WTC11 (cell line): ENCODE measurements at places on chromosomes 2 and 18.
A peak's percentile ranks its signal among the peaks of the same experiment; 100 is the strongest.

DNA sequence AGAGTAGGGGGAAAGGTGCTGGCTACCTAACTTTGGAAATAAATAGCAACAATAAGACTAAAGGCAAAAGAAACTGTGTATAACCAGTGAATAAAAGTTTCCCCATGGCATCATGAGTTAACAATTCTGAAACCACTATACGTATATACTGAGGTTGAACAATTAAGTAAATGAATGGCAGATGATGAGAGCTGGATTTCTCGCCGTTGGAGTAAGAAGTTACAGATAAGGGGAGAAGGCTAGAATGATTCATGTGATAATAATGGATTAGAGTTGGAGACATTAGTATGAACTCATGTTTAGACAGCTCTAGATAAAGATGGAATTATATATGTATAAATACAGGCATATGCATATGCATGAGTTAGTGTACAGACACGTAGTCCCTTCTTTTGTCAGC, 152.7 kb downstream of the UBR3 start:
- DNase-seq = no peak

DNA sequence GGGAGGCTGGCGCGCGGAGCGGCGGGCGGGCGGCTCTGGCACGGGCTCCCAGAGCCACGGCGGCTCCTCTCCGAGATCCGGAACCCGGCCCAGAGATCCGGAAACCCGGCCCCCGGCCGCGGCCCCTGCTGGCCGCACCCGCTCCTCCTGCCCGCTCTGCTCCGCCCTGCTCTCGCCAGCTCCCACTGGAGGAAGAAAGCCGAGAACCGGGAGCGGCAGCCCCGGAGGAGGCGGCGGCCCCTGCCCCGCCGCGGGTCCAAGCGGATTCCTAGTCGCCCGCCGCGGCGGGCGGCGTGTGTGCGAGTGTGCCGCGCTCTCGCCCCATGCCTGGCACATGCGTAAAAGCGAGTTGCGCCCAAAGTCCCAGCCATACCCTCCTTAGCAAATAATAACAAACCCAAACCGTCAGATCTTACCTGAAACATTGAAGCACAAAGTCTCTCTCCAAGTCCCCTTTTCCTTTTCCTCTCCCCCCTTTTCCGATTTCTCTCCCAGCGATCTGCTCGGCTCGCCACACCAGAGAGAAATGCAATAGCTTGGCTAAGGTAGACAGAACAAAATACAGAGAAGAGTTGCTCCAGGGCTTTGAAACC, 108.7 kb upstream of the KCTD1 start:
- DNase-seq = peak; percentile 69

- DNase-seq = no peak
Observed at GRCh38 chr2:49843314-49843713, 689.0 kb upstream of the FSHR start.

DNA sequence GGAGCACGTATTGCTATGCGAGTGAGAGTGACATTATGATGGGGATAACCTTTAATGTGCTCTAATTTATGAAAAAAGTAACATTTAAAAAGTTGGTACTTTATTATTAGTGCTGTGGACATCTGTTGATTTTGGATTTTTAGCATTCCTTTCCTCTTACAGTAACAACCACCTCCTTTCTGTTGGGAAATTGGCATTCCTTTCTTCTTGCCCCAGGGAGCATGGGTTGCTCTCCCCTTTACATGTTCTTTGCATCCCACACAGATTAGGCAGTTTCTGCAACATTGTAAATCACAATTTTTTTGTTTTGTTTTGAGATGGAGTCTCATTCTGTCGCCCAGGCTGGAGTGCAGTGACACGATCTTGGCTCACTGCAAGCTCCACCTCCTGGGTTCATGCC, 300.2 kb downstream of the LPIN1 start:
- DNase-seq = no peak

DNA sequence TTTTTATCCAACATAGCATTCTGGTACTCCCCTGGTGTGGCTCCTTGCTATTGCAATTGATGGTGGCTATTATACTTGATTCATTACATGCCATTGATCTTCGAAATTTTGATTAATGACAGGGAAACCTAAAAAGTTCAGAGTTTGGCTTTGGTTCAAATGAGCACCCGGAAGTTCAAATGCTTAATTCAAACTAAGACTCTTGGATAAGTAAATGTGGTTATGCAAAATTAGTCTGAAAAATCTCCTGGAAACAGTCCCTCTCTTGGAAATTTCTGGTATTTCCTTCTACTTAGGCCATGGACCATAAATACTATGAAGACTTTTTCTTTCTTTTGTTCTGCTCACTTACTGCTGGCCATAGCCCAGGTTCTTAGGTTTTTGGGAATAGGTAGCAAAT, 65.3 kb upstream of the SMIM21 start:
- DNase-seq = no peak

GRCh38 chr2:214577769-214578168, 166.9 kb downstream of the VWC2L start:
- DNase-seq = no peak

DNA sequence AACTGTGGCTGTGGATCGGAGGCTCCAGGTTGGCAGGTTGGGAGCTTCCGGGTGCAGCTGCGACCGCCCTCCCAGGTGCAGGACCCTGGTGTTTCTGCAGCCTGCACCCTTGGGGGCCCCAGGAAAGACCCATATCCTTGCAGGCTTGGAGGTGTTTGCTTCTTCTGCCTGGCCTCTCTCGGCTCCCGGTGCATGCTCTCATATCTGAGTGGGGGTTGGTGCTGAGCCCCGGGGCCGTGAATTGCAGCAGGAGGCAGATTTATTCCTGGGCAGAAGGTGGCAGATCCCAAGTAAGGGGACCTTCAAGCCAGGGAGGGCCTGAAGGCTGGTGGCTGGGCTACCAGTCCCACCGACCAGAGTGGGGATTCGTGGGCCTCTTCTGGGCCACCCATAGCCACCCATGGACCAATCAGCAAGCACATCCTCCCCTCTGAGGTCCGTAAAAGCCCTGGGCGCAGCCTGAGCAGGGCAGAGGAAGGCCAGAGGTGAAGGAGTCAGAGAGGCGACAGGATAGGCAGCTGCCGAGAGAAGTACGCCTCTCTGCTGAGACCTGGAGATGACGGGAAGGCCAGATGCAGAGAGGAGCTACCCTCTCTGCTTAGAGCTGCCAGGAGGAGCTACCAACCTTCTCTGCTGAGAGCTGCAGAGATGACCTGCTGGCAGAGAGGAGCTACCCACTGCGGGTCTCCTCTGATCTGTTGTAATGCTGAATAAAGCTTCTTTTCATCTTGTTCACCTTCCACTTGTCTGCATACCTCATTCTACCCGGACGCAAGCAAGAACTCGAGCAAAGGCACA, 1279.0 kb upstream of the LRRTM1 start:
- peak; percentile 14 for DNase-seq

- no peak for DNase-seq
Observed at GRCh38 chr2:5562426-5562825, 129.8 kb upstream of the SOX11 start.

DNA sequence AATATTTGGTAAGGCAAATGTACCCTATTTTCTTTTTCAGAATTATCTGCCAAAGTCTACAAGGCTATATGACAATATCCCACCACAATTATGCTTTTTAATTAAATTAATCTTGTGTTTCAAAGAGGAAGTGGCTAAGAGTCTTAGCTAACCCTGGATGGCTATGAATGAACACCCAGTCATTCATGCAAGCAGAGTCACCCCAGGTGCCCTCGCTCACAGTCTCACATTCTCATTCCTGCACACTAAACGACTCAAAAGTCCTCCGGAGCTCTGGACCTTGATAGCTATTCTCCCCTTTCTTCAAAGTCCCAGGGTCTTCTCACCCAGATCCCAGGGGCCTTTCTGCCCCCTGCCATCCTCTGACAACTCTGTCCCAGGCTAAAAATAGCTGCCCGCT, 42.1 kb upstream of the MRPL19 start:
- no peak for DNase-seq

DNA sequence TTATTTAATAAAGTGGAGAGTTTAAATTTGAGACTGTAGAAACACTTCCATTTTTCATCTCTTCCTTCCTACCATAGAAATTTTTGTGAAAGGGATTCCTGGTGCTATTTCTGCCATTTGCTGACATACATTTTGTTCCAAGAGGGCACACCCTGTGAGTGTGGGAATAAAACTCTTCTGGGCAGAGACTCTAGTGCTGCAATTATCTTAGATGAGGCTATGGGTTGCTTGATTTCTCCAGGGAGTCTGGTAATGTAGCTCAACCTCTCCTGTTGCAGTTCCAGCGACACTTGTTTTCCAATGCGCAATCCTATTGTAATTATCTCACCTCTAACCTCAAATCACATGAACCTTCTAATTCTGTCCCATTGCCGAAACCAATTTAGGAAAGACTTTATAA, 60.1 kb upstream of the ZSWIM2 start:
- no peak for DNase-seq

GRCh38 chr2:212465456-212465855, 73.1 kb downstream of the ERBB4 start:
- DNase-seq = no peak

DNA sequence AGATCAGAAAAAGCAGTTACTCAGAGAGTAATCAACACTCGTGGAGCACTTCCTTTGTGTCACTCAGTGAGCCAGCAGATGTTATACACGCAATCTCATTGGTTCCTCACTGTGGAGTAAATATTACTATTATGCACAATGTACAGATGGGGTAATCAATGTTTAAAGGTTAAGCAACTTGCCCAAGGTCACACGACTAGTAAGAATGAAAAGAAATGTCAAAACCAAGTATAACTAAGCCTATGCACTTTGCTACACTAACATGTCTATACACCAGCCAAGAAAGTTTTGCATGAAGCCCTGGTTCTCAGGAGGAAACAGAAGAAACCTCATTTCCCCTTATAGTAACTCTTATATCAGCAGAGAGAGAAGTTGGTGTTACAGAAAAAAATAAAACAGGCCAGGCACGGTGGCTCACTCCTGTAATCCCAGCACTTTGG, 5.4 kb downstream of the METTL21A start:
- no peak for DNase-seq

DNA sequence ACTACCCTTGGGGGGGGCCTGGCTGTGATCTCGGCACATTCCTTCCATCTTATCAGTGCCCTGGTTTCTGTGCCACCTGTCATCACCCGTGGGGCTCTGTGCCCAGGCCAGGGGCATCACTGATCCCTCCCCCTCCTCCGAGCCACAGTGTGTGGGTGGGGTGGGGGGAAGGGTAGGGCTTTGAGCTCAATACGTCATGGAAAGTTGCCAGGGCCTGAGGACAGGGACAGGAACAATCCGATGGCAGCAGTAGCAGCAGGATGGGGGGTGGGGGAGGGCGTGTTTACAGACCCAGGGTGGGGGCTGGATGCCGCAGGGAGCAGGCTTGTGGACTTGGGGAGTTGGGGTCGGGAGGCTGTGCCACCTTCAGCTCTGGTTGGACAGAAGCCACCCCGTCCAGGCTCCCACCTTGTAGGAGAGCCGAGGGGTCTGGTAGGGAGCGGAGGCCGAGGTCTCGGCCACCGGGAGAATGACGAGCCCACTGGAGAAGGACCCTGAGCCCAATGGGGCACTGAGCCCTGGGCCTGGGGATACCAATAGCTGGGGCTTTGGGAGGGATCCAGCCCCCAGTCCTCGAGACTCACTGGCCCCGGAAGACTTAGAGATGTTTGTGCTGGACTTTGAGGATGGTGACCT, 3.5 kb downstream of the SLC4A3 start:
- no peak for DNase-seq

- DNase-seq = no peak
Observed at GRCh38 chr2:57204364-57204763, 842.2 kb upstream of the VRK2 start.

GRCh38 chr18:58473071-58473470, 155.8 kb downstream of the ALPK2 start:
- DNase-seq = no peak

- no peak for DNase-seq
Observed at GRCh38 chr2:172089633-172090032, 4.3 kb downstream of the DLX1 start.

DNA sequence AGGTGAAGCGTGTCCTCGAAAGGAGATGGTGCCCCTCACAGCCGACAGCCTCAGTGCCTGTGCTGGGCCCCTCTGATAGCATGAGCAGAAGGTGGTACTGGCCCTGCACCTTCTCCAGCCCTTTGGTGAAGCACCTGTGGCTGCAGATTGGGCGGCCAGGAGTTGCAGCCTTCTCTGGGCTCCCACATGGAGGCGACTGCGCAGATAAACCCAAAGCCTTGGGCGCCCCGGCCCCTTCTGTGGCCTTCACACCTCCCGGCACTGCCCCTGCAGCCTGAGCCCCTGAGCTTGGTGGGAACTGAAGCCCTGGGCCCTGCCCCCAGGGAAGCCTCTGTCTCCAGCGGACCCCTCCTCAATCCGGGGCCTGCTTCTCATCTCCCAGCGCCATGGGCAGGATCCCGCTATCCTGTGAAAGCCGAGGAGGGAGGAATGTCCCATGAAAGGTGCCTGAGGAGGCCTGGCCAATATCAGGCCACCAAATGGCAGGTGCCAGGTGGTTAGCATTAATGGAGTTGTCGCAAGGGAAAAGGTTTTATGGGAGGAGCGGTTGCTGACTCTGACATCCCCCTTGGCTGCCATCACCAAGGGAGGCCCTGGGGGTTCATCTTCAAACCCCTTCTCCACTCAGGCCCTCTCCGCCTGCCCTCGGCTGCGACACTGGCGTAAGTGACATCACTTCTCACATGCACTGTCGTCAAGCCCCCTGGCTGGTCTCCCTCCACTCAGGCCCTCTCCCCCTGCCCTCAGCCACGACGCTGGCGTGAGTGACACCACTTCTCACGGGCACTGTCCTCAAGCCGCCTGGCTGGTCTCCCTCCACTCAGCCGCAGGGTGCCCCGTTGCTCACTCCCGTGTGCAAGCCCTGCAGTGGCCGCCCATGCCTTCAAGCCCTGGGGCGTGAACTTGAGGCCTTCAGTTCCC, 62.4 kb downstream of the DDX1 start:
- DNase-seq = no peak

- no peak for DNase-seq
Observed at GRCh38 chr2:48189552-48190228, 283.4 kb upstream of the FBXO11 start.

DNA sequence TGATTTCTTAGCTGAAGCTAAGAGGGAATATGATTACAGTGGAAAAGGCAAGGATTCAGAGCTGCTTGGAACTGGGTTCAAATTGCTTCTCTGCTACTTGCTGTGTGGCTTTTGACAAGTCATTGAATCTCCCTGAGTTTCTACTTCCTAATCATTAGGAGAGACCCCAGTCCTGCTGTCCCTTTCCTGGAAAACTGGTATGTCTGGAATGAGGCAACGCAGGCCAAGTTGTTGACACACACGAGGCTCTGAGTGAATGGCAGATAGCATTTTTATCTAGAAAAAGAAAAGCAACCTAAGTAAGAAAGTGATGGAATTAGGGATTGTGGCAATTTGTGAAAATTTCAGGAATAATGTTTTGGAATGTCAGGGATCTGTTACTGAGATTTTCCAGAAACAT, 123.6 kb downstream of the LPIN1 start:
- DNase-seq = no peak

GRCh38 chr2:191155608-191156071, 4.8 kb upstream of the STAT4 start:
- no peak for DNase-seq

DNA sequence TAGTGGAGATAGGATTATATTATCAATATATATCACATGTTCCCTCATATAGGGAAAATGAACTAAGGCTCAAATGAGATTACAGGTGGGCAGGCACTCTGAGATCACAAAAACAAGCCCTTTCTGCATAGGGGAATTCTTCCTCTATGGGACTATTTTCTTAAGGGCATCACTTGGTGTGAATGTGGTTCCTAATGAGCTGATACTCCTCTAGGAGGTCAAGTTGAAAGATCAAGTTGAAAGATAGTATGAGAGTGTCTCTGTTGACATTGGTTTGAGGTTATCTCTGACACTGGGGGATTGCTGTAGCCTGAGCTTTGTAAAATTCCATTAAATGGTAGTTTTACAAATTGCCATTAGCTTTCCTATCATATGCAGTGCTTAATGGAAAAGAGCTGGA, 270.4 kb downstream of the PRKCE start:
- DNase-seq = no peak

- no peak for DNase-seq
Observed at GRCh38 chr18:34370704-34371395, 146.1 kb upstream of the NOL4 start.
